Purkinje cell (primary cell): ENCODE measurements at places on chromosomes 7 and 10. TPM values are rescaled to one million over a fixed set of nuclear protein-coding genes. Genes with fewer than 3 reads are reported as not detected.

GOLGA7B gene
- 2.5 and 5.9 TPM in 2 replicates for polyA plus RNA-seq

XRCC2 gene
- polyA plus RNA-seq: 0.25 and 0.75 TPM in 2 replicates

HOXA3 gene
- not detected in 2 replicates for polyA plus RNA-seq

SPDYE9 gene
- 1.4 and 2.2 TPM in 2 replicates for polyA plus RNA-seq

CFTR gene
- 1.6 TPM in 1 of 2 replicates, not detected in the other for polyA plus RNA-seq

CHN2 gene
- polyA plus RNA-seq: 16.4 and 20.8 TPM in 2 replicates

MMP21 gene
- polyA plus RNA-seq: not detected in 2 replicates

BTBD16 gene
- 1.1 TPM in 1 of 2 replicates, not detected in the other for polyA plus RNA-seq

GSTO2 gene
- 26.0 and 36.3 TPM in 2 replicates for polyA plus RNA-seq

MMD2 gene
- 0.27 and 1.4 TPM in 2 replicates for polyA plus RNA-seq

CTAGE4 gene
- polyA plus RNA-seq: not detected in 2 replicates

UBTD1 gene
- polyA plus RNA-seq: not detected in 2 replicates

SMO gene
- 1.0 and 2.7 TPM in 2 replicates for polyA plus RNA-seq

WIPF3 gene
- polyA plus RNA-seq: 1.0 and 2.4 TPM in 2 replicates

TFR2 gene
- polyA plus RNA-seq: 0.17 and 0.55 TPM in 2 replicates
